CD4-positive, CD25-positive, alpha-beta regulatory T cell (primary cell): ENCODE measurements at places on chromosomes 13 and 19. TPM values are rescaled to one million over a fixed set of nuclear protein-coding genes. Genes with fewer than 3 reads are reported as not detected.

Gene TPGS1
- 19.3 TPM for total RNA-seq

Gene CPT1C
- 0.47 TPM for total RNA-seq

GRCh38 chr13:72693832-72694231 lies 33.6 kb downstream of the MZT1 start:
- DNase-seq = no peak

DNA sequence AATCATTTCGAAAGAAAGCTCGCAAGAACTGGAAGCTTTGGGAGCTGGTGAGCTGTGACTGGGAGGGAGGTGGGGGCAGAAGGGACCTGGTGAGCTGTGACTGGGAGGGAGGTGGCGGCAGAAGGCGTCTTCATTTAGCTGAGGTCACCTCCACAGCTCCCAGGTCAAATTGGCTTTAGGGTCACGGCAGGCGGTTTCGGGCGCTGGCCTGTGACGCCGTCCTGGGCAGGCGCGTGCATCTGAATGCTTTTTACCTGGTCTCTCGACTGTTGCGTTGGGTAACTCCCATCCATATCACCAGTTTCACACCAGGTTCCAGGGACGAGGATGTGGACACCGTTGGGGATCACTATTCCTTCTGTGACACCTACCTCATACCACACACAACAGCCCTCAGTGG lies 29.2 kb downstream of the C2CD4C start:
- DNase-seq = no peak
